Activated T-helper 2 cell treated with anti-CD3 and anti-CD28 coated beads, Interferon-gamma antibody, Interleukin-2, Interleukin-4, amounts not matched to agents 10 μg/mL and 5 μg/mL and 100 μg/mL, durations not matched to agents 14 hours and 24 hours and 36 hours (primary cell): ENCODE measurements at places on chromosomes 2 and 18. TPM values are rescaled to one million over a fixed set of nuclear protein-coding genes. Genes with fewer than 3 reads are reported as not detected.

DNA sequence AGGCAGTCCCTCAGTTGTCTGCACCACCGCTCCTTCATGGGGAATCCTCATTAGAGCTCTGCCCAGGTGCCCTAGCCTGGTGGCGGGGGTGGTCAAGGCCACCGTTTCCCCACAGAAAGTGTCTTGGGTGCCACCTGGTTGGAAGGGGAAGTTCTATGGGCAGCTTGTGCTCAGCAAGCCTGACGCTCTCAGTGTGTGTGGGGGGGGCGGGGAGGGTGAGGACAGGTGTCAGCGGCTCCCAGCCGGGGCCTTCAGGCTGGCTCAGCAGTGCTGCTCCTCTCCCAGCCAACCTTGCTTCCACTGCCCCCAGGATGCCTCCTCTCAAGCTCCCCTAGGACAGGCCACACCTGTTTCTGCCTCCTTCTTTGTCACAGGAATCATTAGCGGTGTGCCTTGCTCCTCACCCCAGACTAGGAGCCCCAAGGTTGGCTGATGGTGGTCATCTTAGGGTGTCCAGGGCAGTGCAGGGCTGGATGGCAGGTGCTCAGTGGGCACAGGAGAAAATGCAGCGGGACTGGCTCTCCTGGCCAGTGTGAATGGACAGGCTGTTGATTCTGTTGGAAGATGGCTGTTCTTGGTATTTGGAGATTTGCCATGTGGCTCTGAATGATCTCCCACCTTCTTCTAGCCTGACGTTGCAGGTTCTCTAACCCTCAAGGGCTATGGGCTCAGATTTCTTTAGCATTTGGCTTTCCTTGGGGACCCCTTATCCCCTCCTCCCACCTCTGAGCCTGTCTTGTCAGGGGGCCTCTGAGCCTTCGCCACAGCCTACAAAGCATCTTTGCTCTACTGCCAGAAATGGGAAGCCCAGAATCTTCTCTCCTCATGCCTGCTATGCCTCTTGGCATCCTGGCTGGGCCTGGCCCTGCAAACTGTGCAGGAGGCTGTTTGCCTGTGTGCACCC, 185.8 kb upstream of the HS6ST1 start:
- H3K36me3 ChIP-seq: no peaks in the 10 kb centered on the region
- DNase-seq: no peak
- H3K4me1 ChIP-seq: peaks cover 7% of the 10 kb centered on the region
- H3K4me3 ChIP-seq: no peak overlapping the region
- no peak overlapping the region for H3K27ac ChIP-seq
- H3K27me3 ChIP-seq: peaks cover 12% of the 10 kb centered on the region

- DNase-seq: no peak
- H3K4me3 ChIP-seq: no peak overlapping the region
- H3K27me3 ChIP-seq: no peaks in the 10 kb centered on the region
- H3K4me1 ChIP-seq: no peaks in the 10 kb centered on the region
These were observed 446.1 kb downstream of the ZNF804A start for GRCh38 chr2:185044323-185044874.

Gene ACTR1B
- total RNA-seq: 142 and 147 TPM in 2 replicates

DNA sequence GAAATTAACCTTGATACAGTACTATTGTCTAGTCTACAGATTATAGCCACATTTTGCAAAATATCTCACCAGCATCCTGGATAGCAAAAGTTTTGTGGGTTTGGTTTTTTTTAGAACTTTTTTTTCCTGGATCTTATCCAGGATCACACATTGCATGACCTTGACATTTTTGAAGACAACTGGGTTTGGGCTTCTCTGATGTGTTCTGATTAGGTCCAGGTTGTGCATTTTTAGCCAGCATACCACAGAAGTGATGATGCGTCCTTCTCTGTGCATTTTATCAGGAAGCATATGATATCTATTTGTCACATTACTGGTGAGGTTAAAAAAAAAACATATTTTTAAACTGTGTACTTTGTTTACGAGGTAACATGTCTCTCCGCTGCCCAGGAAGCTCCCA, 221.0 kb upstream of the OSR1 start:
- no peak for DNase-seq
- no peaks in the 10 kb centered on the region for H3K36me3 ChIP-seq
- H3K27me3 ChIP-seq: peaks cover 2% of the 10 kb centered on the region
- H3K27ac ChIP-seq: no peak overlapping the region
- H3K4me3 ChIP-seq: no peak overlapping the region
- H3K4me1 ChIP-seq: no peaks in the 10 kb centered on the region

DNA sequence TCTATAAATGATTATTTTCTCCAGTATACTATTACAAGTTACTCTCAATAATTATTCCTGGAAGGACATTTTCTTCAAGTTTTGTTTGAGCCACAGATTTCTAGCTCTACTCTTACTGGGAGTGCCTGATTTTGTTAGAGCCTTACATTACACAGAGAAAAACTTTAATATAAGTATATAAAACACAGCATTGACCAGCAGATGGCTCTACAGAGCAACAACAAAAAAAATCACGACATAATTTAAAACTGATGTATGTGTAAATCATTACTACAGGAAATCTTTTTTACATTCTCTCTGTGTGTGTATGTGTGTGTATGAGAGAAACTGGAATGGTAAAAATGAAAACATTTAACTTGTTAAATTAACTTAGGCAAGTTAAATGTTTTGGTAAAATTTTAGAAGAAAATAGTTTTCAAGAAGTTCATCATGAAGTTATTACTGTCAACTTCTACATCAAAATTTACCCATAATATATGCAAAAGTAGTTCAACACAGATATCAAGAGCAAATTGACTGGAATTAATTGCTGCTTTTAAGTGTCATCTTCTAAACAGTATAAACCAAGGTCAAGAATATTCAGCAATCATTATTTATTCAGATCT, 103.3 kb downstream of the MDH1 start:
- no peak for DNase-seq
- H3K36me3 ChIP-seq: no peaks in the 10 kb centered on the region
- H3K4me3 ChIP-seq: no peak overlapping the region

Gene ZRANB3
- 5.1 and 7.0 TPM in 2 replicates for total RNA-seq

Gene HOXD1
- total RNA-seq: not detected in 2 replicates

GRCh38 chr2:192286093-192286701, 91.5 kb upstream of the TMEFF2 start:
- H3K36me3 ChIP-seq: no peaks in the 10 kb centered on the region
- no peaks in the 10 kb centered on the region for H3K4me1 ChIP-seq
- no peak overlapping the region for H3K4me3 ChIP-seq
- H3K27ac ChIP-seq: no peak overlapping the region
- no peaks in the 10 kb centered on the region for H3K27me3 ChIP-seq

Gene ZNF407
- total RNA-seq: 18.3 TPM in 2 replicates

- H3K27ac ChIP-seq: no peak overlapping the region
- no peak for DNase-seq
- peaks cover 2% of the 10 kb centered on the region for H3K4me1 ChIP-seq
- no peaks in the 10 kb centered on the region for H3K36me3 ChIP-seq
- peaks cover 5% of the 10 kb centered on the region for H3K27me3 ChIP-seq
These were observed 34.0 kb upstream of the PLA2R1 start for GRCh38 chr2:160096409-160096808.

DNA sequence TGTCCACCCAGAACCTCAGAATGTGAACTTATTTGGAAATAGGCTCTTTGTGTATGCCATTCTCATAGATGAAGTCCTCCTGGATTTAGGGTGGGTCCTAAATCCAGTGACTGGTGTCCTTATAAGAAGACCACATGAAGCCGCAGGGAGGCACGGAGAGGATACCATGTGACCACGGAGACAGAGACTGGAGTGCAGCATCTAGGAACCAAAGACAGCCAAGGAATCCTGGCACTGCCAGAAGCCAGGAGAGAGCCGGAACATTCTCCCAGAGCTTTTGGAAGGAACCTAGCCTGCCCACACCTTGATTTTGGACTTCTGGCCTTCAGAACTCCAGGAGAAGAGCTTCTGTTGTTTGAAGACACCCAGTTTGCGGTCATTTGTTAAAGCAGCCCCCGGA, 49.7 kb downstream of the ARL4C start:
- peak overlapping the region; percentile 53 for H3K4me3 ChIP-seq
- peaks cover 54% of the 10 kb centered on the region for H3K36me3 ChIP-seq
- H3K4me1 ChIP-seq: peaks cover 83% of the 10 kb centered on the region
- DNase-seq: no peak
- peak overlapping the region; percentile 96 for H3K27ac ChIP-seq
